ENCODE measurements at places on chromosomes 4 and X. TPM values are rescaled to one million over a fixed set of nuclear protein-coding genes. Genes with fewer than 3 reads are reported as not detected.

DNA sequence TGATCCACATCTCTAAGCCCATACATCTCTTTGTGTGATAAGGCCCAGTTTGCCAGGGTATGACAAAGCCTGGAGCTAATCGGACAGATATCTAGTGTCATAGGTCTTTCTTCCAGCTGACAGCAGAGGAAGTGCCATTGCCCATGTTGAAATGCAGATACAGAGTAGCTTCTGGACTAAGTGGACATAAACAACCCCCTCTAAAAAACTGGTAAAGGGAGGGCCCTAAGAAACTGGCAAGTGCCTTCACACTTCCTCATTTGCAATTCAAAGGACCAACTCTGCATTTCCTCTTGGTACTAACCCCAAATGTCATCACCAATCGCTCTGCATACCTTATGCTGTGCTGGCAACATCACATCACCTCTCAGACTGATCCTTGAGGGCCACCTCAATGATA is 20.8 kb downstream of the ARHGEF6 start:
- peaks cover 3% of the 10 kb centered on the region for H3K4me1 ChIP-seq
- no peaks in the 10 kb centered on the region for H3K27me3 ChIP-seq
- no peak for DNase-seq
- H3K27ac ChIP-seq: no peak overlapping the region
- H3K4me3 ChIP-seq: no peak overlapping the region
- H3K36me3 ChIP-seq: no peaks in the 10 kb centered on the region

GRCh38 chr4:21605006-21605405 is 343.6 kb downstream of the KCNIP4 start:
- no peaks in the 10 kb centered on the region for H3K4me1 ChIP-seq
- no peak for DNase-seq
- no peak overlapping the region for H3K27ac ChIP-seq
- no peaks in the 10 kb centered on the region for H3K36me3 ChIP-seq
- no peaks in the 10 kb centered on the region for H3K27me3 ChIP-seq

Gene PCDH7
- total RNA-seq: 127 TPM

GRCh38 chr4:31647786-31648185 is 927.6 kb downstream of the PCDH7 start:
- no peak overlapping the region for H3K4me3 ChIP-seq
- no peaks in the 10 kb centered on the region for H3K27me3 ChIP-seq
- H3K27ac ChIP-seq: no peak overlapping the region

Gene CCDC110
- total RNA-seq: not detected

Gene DDX53
- not detected for total RNA-seq

DNA sequence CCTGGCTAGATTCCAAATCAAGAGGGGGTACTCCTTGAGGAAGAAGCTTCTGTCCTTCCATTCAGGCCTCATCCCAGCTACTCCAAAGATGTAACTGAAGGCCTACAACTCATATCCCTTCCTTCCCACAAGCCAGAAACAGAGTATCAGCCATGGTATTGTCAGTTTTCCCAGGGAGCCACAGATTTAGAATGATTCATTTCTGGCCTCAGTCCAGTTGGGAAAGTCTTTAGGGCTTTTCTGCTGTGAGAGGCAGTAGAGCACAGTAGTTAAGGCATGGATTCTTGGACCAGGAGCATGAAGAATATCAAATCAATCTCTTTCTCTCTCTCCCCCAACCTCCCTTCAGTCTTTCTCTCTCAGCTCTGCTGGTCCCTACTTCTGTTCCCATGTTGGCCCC is 505.0 kb downstream of the BCOR start:
- H3K4me1 ChIP-seq: no peaks in the 10 kb centered on the region
- no peak overlapping the region for H3K27ac ChIP-seq
- no peak for DNase-seq
- no peak overlapping the region for H3K4me3 ChIP-seq
- H3K36me3 ChIP-seq: no peaks in the 10 kb centered on the region

DNA sequence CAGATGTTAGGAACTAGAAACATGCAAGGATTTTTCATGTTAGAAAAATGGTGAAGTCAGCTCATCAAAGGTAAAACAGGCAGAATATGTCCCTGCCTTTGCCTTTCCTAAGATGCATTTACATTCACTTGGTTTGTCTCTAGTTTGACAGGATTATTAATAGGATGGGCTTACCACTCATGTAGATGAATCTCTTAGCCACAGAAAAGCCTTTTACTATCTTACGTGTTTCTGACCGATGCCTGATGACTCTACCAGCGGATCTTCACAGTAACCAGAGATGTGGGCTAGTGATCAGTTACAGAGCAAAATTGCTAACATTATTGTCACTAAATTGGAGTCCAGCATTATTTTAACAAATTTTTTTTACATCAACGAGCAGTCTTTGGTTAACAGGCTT is 187.6 kb downstream of the MAML3 start:
- peak overlapping the region; percentile 52 for H3K27ac ChIP-seq
- no peak overlapping the region for H3K4me3 ChIP-seq

GRCh38 chr4:18342847-18343246 is 321.3 kb upstream of the LCORL start:
- no peaks in the 10 kb centered on the region for H3K4me1 ChIP-seq
- no peak for DNase-seq

Gene CENPVL3
- total RNA-seq: not detected

Gene ABLIM2
- 30.8 TPM for total RNA-seq

Gene ZNF81
- total RNA-seq: 2.8 TPM

DNA sequence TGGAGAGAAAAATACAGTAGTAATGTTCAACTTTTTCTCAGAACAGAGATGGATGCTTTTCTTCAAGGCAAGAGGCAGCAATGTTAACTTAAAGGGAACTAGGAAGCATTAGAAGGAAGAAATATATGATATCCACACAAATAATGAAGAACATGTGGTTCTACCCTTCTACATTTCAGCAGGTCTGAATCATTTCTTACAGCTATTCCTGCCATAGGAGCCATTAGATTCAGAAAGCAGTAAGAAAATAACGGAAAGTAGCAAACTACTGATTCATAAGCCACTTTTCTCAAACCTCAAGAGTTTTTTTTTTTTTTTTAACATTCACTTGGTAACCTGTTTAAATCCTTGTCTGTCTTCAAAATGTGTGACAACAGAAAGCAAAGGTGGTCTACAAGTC is 1251.6 kb upstream of the AGA start:
- no peak overlapping the region for H3K27ac ChIP-seq
- H3K4me1 ChIP-seq: no peaks in the 10 kb centered on the region
- H3K27me3 ChIP-seq: no peaks in the 10 kb centered on the region
- no peak overlapping the region for H3K4me3 ChIP-seq
- no peak for DNase-seq

GRCh38 chr4:14977830-14978229 is 24.5 kb upstream of the CPEB2 start:
- no peaks in the 10 kb centered on the region for H3K27me3 ChIP-seq
- no peak overlapping the region for H3K4me3 ChIP-seq
- no peaks in the 10 kb centered on the region for H3K36me3 ChIP-seq
- no peak overlapping the region for H3K27ac ChIP-seq
- no peak for DNase-seq

DNA sequence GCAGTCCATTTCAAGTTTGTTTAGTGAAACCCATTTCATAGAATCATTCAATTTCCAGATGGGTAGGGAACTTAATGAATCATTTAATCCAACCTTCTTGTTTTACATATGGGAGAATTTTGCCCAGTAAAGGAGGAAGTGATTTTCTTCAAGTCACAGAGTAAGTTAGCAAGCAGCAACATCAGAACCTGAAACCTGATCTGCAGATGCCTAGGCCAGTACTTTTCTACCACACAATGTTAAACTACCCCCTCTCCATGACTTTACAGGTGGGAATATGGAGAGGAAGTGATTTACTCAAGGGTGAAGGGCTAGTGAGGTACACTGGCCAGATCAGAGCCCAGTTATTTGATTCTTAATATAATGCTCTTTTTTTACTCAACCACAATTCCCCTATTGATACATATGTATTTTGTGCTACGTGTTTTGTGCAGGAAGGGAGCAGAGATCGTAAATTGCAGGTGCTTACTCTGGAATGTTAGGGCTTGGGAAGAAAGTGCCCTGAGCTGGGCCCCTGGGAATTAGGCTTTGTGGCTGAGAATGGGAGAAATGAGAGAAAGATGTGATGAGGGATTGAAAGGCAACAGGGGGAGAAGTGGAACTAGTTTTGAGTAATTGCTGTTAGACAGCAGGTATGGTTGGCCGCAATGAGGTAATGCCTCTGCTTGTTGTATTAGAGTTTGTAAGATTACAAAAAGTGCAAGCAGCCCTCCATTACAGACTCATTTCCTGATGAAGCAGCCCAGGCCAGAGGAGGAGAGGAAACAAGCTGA is 6.8 kb downstream of the LHFPL1 start:
- no peaks in the 10 kb centered on the region for H3K36me3 ChIP-seq
- H3K27me3 ChIP-seq: no peaks in the 10 kb centered on the region

GRCh38 chr4:17762726-17763125 is 18.7 kb downstream of the FAM184B start:
- H3K4me1 ChIP-seq: no peaks in the 10 kb centered on the region
- no peak overlapping the region for H3K4me3 ChIP-seq
- no peaks in the 10 kb centered on the region for H3K27me3 ChIP-seq
- no peak for DNase-seq
- H3K27ac ChIP-seq: no peak overlapping the region

- H3K4me3 ChIP-seq: no peak overlapping the region
- no peaks in the 10 kb centered on the region for H3K27me3 ChIP-seq
- H3K36me3 ChIP-seq: no peaks in the 10 kb centered on the region
- no peak for DNase-seq
- H3K4me1 ChIP-seq: no peaks in the 10 kb centered on the region
These were observed 14.0 kb upstream of the SPOCK3 start for GRCh38 chr4:167248271-167248670.

DNA sequence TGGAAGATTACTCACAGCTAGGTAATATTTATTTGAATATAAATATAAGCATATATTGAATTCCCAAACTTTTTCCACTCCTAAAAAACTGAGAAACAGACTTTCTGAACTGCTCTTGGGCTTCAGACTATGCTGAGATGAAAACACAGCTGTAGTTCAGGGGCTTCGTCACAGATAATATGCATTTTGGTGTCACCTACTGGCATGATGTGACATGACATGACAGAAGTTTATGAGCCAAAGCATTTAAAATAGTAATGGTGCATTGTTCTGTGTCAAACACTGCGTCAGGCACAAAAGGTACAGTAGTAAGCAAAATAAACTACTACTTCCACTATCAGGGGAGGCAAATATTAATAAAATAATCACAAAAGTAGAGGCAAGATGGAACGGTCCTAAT is 171.3 kb downstream of the BTC start:
- no peaks in the 10 kb centered on the region for H3K36me3 ChIP-seq
- H3K27ac ChIP-seq: no peak overlapping the region
- H3K4me3 ChIP-seq: no peak overlapping the region
- H3K4me1 ChIP-seq: peaks cover 5% of the 10 kb centered on the region
- no peaks in the 10 kb centered on the region for H3K27me3 ChIP-seq

Gene CLNK
- total RNA-seq: not detected

DNA sequence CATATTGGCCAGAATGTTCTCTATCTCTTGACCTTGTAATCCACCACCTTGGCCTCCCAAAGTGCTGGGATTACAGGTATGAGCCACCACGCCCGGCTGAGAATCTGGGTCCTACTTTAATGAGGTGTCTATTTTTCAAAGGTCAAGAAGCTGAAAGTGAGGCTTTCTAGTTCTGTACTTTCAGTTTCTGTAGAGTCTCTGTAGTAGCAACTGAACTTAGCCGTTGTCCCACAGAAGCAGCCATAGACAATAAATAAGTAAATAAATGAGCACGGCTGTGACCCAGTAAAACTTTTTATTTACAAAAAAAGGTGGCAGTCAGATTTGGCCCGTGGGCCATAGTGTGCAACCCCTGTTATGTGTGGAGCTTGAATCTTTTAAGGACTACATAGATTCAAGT is 92.0 kb downstream of the FNIP2 start:
- no peak for DNase-seq
- no peaks in the 10 kb centered on the region for H3K4me1 ChIP-seq
- H3K27ac ChIP-seq: no peak overlapping the region
- peaks cover 43% of the 10 kb centered on the region for H3K36me3 ChIP-seq
- H3K27me3 ChIP-seq: no peaks in the 10 kb centered on the region

- DNase-seq: no peak
- no peaks in the 10 kb centered on the region for H3K4me1 ChIP-seq
- no peaks in the 10 kb centered on the region for H3K27me3 ChIP-seq
These were observed 289.7 kb downstream of the SHOX start for GRCh38 chrX:920234-920799.

DNA sequence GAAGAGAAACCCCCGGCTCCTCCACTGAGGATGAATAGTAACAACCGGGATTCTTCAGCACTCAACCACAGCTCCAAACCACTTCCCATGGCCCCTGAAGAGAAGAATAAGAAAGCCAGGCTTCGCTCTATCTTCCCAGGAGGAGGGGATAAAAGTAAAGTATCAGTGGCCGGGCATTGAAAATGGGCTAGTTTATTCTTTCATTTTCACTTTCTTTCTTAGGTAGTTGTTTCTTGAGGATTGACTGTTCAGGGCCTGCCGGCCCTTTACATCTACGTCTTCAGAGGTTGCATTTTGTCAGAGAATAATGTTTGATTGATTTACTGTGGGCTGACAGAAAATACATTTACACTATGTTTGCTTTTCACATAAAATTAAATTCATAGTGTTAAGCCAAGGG is 27.1 kb downstream of the PAK3 start:
- no peaks in the 10 kb centered on the region for H3K27me3 ChIP-seq
- H3K4me1 ChIP-seq: no peaks in the 10 kb centered on the region
- H3K27ac ChIP-seq: no peak overlapping the region
- no peak overlapping the region for H3K4me3 ChIP-seq
- no peaks in the 10 kb centered on the region for H3K36me3 ChIP-seq

DNA sequence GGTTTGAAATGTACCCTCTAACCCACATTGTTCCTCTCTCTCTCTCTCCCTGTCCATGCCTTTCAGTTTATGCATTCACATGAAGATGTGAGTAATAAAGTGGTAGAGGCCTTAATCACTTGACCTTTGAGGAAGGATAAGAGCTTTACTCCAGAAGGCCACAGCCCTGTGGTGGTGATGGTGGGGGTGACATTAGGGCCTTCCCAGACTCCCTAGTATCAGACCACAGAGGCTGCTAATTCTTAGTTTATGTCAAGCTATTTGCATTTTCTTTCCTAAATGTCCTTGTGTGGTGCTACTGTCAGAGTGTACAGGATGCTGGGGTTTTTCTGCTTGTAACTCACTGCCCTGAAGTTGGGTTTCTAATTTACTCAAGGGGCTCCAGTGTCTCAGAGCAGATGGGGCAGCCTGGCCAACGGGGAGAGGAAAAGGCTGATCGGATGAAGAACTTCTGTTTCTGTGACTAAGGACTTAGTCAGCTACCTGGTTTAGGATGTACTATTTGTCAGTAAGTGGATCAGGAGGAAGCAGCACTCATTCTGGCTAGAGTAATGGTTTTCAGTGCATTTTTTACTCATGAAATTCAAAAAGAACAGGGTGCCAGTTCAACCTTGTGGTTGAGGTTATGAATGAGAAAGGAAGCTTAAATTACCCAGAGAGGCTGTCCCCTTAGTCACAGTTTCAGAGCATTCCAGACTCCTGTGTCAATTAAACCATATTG is 509.6 kb upstream of the DIPK2B start:
- no peak overlapping the region for H3K4me3 ChIP-seq
- no peaks in the 10 kb centered on the region for H3K36me3 ChIP-seq
- no peak for DNase-seq
